ENCODE measurements at places on chromosomes 16 and 17.

- DNase-seq: no peak
Measured at GRCh38 chr16:88910284-88911135, 44.0 kb upstream of the PABPN1L start.

GRCh38 chr16:77541165-77541564 is 106.3 kb upstream of the ADAMTS18 start:
- DNase-seq: no peak

- no peak for DNase-seq
Measured at GRCh38 chr17:83127431-83128160, 48.2 kb downstream of the METRNL start.

GRCh38 chr16:361872-362701 is 8.3 kb downstream of the MRPL28 start:
- DNase-seq: peak; percentile 83

DNA sequence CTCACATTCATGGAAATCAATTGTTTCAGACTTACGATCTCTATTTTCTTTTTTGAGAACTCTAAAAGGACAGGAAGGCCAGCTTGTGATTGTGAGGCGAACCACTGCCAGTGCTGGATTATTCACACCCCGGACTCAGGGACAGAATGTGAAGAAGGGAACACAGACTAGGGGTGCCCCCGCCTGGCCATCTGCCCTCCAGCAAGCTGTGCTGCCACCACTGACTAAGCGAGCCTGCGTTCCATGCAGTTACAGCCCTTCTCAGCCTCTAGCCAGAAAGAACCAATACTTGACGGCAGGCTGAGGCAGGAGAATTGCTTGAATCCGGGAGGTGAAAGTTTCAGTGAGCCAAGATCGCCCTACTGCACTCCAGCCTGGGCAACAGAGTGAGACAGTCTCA is 2.8 kb downstream of the HAGH start:
- DNase-seq: peak; percentile 24

DNA sequence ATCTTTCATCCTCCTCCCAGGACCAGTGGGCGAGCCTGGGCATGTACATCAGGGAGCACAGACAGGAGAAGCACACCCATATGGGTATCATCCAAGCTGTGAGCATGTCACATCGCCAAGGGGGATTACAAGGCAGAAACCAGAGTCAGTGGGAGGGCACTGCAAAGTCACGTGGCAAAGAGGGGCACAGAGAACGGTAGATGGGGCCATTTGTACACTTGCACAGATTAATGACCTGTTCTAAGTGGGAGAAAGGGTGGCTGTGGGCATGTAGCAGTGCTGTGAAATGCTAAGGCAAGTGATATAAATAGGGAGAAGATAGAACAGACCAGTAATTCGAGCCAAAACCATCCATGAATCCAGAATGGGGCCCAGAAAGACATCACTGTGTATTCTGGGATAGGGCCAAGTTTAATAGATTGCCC is 265.0 kb downstream of the CPPED1 start:
- no peak for DNase-seq

DNA sequence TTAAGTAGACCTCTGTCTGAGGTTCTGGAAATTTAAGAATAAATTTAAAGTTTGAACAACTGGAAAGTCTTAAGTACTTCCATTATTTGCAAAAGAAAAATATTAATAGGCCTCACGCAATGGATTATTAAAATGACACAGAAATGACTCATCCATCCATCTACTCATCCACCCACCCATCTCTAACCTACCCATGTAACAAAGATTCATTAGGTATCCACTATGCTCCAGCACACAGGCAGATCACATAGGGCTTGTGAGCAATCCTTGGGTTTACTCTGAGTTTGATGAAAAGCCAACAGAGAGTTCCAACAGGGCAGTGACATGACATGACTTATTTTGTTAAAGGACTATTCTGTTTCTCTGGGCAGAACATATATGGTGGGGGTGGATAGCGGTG is 93.3 kb downstream of the HELZ start:
- no peak for DNase-seq

DNA sequence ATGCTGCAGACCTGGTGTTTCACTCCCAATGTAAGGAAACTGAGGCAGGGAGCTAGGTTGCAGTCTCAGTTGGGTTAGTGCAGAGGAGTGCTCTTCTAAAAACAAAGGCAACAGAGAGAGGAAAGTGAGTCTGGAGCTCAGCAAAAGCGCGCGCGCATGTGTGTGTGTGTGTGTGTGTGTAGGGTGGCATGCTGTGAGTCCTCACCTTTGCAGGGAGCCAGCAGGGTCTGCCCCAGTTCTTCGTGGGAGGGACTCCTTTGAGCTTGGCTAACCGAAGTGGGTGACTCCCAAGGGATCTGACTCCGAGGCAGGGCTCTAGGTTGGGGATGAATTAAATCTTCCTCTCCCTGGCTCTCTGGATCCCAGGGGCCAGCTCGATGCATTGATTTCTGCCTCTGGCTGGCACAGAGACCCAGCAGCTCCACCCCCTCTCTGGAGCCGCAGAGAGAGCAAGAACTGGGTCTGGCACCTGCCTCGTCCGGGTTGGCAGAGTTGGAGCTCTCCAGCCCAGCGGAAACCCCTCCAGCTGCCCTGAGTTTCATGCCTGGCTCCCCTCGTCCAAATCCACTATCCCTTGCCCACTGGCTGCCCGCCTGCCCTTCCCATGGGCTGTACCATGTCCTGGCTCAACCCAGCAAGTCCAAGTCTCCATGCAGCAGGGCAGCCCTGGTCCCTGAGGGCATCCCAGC is 1.3 kb upstream of the BTBD17 start:
- DNase-seq: no peak

DNA sequence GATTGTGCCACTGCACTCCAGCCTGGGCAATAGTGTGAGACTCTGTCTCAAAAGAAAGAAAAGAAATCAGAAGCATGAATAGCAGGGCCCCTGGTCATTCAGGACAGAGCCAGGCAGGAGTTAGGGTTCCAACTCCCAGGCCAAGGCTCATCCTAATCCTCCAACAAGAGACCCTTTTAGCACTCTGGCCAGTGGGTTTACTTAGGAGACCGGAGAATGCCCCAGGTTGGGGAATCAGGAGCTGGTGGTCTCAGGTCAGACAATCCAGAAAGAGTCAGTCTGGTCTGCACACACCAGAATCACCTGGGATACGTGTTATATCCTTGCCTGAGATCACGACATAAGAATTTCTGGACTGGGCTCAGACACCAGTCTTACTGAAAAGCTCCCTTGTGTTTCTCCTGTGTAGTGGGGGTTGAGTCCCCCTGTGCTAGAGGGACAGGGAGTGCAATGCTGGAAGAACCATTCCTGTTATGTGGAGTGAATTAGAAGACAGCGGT is 48.7 kb downstream of the CCDC42 start:
- no peak for DNase-seq

DNA sequence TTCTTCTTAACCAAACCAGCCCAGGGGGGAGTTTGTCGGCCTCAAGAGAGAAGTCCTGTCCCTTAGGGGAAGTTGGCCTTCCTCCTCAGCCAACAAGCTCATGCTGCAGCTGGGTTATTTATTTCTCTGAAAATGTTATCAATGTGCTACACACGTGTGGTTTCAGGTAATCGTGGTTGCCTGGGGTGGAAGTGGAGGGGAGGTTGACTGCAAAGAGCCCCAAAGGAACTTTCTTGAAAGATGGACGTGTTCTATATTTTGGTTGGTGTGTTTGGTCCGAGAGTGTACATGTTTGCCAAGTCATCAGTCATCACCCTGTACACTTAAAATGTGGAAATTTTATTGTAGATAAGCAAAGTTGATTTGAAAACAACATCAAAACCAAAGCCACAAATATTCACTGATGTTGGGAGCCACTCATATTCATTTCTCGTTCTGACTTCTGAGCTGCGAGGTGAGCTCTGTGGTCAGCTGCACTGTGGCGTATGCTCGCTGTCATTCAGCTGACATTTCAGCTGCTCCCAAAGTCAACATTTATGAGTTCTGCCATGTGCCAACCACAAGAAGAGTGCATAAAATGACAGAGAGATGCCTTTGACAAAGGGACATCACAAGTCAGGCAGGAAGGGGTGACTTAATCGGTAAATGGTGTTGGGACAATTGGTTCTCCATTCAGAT is 26.5 kb upstream of the ADGRG1 start:
- peak; percentile 74 for DNase-seq

- no peak for DNase-seq
Measured at GRCh38 chr16:29719063-29719462, 26.7 kb downstream of the C16orf54 start.

GRCh38 chr17:81119223-81120148 is 45.8 kb upstream of the PVALEF start:
- DNase-seq: peak; percentile 89

DNA sequence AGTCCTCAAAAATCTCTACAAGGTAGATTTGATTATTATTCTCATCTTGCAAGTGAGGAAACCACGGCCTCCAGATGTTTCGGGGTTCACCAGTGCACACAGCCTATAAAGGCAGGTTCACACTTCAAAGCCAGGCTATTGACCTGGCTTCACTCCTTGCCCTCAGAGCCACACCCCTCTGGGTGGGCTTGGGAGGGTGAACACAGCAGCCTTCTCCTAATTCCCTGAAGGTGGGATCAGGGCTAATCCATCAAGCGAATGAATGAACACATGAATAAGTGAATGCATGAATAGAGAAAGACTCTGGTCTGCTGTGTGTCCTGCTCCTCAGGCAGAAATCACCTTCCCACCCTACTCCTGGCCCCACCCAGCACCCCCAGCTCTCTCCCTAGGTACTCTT is 139.0 kb downstream of the CYLD start:
- no peak for DNase-seq

- DNase-seq: no peak
Measured at GRCh38 chr17:44786551-44787081, 27.8 kb downstream of the ADAM11 start.

DNA sequence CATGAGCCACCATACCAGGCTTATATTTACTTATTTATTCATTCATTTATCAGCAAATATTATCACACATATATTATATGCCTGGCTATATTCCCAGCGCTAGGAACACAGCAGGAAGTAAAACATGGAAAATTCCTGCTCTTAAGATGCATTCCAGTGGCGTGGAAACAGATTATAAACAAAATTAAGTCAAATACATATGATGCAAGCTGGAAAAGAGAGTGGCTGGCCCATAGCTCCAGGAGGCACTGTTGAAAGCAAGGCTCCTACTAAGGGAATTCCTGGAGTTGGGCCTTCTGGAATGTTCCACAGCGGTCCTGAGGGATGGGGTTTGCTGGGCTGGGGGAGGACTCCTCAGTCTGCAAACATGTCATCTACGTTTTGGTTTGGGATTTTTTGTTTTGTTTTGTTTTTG is 18.4 kb downstream of the ADCY9 start:
- DNase-seq: no peak

DNA sequence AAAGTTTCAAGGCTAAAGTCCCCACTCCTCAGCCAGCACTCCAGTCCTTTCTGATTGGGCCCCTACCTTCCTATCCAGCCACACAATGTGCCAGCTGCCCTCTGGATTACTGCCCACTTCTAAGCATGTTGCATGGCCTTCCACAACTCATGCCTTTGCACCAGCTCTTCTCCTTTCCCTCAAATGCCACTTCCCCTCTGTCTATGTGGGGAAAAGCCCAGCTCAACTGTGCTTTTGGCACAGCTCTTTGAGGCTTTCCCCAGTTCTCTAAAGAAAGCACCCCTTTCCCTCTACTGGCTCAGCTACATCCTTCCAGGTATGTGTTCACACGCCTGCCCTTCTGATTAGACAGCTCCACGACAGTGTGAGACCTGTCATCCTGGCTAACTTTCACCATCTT is 18.5 kb downstream of the GTF3C1 start:
- no peak for DNase-seq

GRCh38 chr16:20441191-20441590 is 10.1 kb upstream of the ACSM2A start:
- no peak for DNase-seq

GRCh38 chr16:17367036-17367435 is 103.7 kb downstream of the XYLT1 start:
- no peak for DNase-seq

DNA sequence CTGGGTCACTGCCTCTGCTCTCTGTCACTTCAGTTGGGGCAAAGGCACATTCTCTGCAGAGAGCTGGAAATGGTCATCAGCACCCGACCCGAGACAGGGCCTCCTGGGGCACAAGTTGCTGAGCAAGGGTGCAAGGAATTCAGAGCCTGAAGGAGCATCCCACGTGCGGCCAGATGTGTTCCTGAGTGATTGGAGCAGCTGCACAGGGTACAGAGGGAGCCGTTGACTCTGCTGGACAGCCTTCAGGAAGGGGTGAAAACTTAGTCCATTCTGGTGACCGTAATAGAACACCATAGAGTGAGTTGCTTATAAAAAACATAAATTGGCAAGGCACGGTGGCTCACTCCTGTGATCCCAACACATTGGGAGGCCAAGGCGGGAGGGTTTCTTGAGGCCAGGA is 106.8 kb downstream of the CCDC182 start:
- no peak for DNase-seq

GRCh38 chr17:78842881-78843565 is 2.4 kb upstream of the USP36 start:
- DNase-seq: peak; percentile 70

DNA sequence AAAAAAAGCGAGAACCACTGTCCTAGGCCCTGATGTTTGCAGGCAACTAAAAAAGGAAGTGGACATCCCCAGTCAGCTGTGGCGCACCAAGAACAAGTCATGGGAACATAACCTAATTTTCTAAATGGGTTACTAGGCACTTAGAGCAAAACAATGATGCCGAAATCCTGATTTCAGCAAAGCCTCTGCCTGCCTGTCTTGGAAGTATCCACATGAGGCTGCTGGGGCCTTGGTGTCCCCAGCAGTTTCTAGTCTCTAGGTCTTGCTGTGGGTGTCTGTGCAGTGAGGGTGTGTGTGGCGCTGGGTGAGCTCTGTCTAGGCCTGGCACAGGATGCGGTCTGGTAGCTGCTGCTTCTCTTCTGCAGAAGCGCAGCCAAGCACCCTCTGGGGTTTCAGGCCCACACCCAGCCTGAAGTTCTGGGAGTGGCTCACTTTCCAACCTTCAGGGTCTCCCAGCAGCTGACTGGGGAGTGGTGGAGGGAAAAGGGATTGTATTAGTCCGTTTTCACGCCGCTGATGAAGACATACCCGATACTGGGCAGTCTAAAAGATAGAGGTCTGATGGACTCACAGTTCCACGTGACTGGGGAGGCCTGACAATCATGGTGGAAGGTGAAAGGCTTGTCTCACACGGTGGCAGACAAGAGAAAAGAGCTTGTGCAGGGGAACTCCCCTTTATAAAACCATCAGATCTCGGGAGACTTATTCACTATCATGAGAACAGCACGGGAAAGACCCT is 21.1 kb downstream of the STH start:
- peak; percentile 56 for DNase-seq

DNA sequence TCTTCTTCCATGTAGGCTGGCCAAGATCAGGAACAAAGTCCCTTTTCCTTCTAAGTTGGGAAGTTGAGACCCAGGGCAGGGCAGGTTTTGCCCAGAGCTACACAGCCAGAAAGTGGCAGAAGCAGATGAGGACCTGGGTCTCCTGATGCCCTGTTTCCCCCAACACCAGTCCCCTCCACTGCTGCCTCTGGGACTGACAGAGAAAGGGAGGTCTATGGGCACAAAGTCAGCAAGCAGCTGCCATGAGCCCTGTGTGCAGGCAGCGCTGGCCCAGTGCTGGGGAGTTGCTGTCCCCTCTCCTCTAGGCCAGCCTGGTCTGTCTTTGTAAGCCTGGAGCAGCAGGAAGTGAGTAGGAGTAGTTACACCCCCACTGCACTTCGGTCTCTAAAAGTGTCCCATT is 46.9 kb upstream of the NKD1 start:
- no peak for DNase-seq

- no peak for DNase-seq
Measured at GRCh38 chr16:61587526-61587925, 448.7 kb downstream of the CDH8 start.

- no peak for DNase-seq
Measured at GRCh38 chr17:44933824-44934744, 13.5 kb downstream of the KIF18B start.

- DNase-seq: no peak
Measured at GRCh38 chr16:72928090-72928981, 119.6 kb downstream of the ZFHX3 start.

- no peak for DNase-seq
Measured at GRCh38 chr16:64648282-64648681, 473.6 kb downstream of the CDH11 start.
